ENCODE measurements at places on chromosomes 11 and 22. TPM values are rescaled to one million over a fixed set of nuclear protein-coding genes. Genes with fewer than 3 reads are reported as not detected.

DNA sequence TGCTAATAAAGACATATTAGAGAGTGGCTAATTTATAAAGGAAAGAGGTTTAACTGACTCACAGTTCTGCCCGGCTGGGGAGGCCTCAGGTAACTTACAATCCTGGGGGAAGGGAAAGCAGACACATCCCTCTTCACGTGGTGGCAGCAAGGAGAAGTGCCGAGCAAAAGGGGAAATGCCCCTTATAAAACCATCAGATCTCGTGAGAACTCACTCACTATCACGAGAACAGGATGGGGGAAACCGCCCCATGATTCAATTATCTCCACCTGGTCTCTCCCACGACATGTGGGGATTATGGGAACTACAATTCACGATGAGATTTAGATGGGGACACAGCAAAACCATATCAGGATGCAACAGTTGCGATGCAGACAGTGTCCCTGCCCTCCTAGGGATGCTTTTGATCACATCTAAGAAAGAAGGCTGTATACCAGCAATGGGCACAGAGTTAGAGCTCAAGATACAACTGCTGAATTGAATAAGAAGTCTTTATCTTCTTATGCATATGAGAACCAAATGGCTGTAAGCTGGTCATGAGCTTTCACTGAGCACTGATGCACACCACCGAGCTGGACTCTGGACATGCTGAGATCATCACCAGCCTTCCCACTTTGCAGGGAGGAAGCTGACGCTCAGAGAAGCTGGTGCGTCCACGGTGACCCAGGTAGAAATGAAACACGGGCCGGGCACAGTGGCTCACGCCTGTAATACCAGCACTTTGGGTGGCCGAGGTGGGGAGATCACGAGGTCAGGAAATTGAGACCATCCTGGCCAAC, 255.2 kb downstream of the MN1 start:
- DNase-seq: no peak

DNA sequence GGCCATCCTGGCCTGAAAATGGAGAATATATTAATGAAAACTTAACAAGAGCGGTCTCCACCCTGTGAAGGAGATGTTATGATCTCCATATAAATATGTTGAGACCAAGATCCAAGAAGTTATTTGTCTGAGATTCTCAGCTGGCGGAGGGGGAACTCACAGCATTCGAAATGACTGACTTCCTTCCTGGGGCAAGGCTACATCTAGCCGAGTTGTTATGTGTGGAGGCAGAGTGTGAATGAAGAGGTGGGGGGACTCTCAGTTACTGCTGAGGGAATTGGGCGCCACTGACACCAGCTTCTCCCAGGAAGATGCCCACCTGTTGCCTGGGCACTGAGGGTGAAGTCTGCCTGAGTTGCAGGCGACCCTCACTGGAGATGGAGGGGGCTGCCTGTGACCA, 5.9 kb downstream of the HTR3A start:
- DNase-seq: no peak

CHEK2 gene
- 8.6 TPM for total RNA-seq

DNA sequence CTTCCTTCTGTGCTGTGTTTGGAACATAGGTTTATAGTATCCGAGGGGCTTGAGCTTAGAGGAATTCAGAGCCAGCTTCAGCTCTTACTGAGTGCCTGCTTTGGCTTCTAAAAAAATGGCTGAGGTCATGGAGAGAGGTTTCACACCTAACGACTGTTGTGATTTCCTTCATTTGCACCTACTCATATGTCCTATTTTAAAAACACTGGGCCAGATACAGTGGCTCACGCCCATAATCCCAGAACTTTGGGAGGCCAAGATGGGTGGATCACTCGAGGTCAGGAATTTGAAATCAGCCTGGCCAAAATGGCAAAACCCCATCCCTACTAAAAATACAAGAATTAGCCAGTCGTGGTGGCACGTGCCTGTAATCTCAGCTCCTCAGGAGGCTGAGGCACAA, 38.3 kb upstream of the SYT13 start:
- DNase-seq: no peak

All from lung (tissue), 17 donors.